ENCODE measurements at places on chromosomes 1 and 21. TPM values are rescaled to one million over a fixed set of nuclear protein-coding genes. Genes with fewer than 3 reads are reported as not detected.

DNA sequence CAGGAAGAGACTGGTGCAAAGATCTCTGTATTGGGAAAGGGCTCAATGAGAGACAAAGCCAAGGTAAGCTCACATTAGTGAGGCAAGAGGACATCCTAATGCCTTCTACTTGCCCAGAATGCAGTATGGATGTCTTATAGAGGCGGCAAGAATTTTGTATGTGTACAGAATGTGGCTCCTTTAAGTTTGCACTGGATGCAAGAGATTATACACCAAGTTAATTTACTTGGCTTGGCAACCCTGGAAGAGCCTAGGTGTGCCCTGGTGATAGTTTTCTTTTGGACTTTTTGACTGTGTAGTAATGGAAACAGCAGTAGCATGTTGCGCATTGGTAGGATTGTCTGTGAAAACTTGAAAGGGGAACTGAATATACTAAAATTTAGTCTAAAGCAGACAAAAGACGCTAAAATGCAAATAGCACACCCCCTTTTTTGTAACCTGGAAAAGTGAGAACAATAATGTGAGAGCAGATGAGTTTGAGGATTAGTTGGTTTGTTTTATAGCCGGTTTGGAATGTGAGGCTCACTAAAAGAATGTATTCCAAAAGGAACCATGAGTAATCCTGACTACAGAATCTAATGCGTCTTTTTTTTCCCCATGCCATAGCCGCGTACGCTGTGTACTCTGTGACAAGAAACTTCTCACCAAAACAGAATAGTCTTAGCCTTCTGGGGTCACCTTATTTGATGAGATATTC is 18.1 kb downstream of the KHDRBS1 start:
- no peak overlapping the region for H3K4me3 ChIP-seq
- DNase-seq = no peak
- no peaks in the 10 kb centered on the region for H3K4me1 ChIP-seq
- H3K36me3 ChIP-seq = peaks cover 13% of the 10 kb centered on the region
- H3K27ac ChIP-seq = no peak overlapping the region

DNA sequence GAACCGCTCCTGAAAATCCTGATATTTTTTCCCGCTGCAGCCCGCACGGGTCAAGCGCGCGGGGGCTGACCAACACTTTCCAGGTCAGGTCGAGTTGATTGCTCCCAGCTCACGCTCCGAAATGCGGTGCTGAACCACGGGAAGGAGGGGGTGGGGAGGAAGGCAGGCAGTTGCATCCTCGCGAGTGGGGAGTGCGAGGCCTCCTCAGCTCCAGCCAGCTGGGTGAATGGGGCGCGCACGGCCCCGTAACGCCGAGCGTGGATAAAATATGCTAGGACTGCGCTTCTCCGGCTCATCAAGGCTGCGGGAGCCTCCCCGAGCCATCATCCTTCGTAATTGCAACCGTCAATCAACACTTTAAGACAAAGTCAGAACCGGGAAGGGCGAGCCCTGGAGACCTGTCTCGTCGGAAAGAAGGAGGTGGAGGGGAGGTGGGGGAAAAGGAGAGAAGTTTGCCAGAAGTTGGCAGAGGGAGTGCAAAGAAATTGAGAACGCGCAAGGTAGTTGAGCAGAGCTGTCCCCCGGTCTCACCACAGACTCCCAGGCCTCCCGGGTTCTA is 8.0 kb downstream of the NR5A2 start:
- no peak overlapping the region for H3K4me3 ChIP-seq
- H3K36me3 ChIP-seq = no peaks in the 10 kb centered on the region
- no peak overlapping the region for H3K27ac ChIP-seq
- H3K4me1 ChIP-seq = no peaks in the 10 kb centered on the region
- no peak for DNase-seq

GRCh38 chr1:174680101-174680500 is 232.3 kb downstream of the GPR52 start:
- DNase-seq = no peak
- H3K27me3 ChIP-seq = no peaks in the 10 kb centered on the region
- no peak overlapping the region for H3K27ac ChIP-seq
- no peak overlapping the region for H3K4me3 ChIP-seq
- no peaks in the 10 kb centered on the region for H3K36me3 ChIP-seq

DNA sequence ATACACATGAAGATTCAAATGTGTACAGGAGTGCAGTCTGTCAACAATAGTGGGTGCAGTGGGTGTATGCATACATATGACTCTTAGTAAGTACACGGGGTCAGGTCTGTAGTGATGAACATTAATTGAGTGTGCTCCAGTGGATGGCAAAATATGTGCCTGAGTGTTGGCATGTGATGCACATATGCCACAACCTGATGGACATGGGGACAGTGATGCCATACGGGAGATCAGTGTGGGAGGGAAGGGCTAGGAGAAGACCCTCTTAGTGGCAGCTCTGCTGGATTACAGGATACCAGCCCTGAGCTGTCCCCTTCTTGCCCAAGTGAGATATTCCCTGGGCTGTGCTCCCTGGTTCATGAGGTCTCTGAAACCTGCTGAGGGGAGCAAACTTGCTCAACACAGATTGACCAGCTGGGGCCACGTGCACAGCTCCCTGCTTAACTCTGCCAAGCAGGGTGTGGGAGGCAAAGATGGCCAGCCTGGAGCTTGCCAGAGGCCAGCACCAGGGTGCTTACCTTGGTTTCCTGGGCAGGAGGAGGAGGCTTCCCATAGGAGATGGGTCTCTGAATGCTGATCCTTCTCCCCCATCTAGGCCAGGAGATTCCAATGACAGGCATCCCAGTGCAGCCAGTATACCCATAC is 2.2 kb downstream of the SHISA4 start:
- H3K4me1 ChIP-seq = peaks cover 10% of the 10 kb centered on the region
- H3K27ac ChIP-seq = no peak overlapping the region
- no peaks in the 10 kb centered on the region for H3K36me3 ChIP-seq
- no peak for DNase-seq
- no peaks in the 10 kb centered on the region for H3K27me3 ChIP-seq

- no peaks in the 10 kb centered on the region for H3K36me3 ChIP-seq
- no peak overlapping the region for H3K27ac ChIP-seq
- no peaks in the 10 kb centered on the region for H3K27me3 ChIP-seq
- no peak overlapping the region for H3K4me3 ChIP-seq
- DNase-seq = no peak
- H3K4me1 ChIP-seq = no peaks in the 10 kb centered on the region
These were observed 24.2 kb upstream of the NPL start for GRCh38 chr1:182765391-182765790.

HEYL gene
- 7.6 TPM for polyA plus RNA-seq

Measured in lung (tissue), 17 donors.